Ecto neural progenitor cell (in vitro differentiated cells): ENCODE measurements at places on chromosomes 1 and 21.

DNA sequence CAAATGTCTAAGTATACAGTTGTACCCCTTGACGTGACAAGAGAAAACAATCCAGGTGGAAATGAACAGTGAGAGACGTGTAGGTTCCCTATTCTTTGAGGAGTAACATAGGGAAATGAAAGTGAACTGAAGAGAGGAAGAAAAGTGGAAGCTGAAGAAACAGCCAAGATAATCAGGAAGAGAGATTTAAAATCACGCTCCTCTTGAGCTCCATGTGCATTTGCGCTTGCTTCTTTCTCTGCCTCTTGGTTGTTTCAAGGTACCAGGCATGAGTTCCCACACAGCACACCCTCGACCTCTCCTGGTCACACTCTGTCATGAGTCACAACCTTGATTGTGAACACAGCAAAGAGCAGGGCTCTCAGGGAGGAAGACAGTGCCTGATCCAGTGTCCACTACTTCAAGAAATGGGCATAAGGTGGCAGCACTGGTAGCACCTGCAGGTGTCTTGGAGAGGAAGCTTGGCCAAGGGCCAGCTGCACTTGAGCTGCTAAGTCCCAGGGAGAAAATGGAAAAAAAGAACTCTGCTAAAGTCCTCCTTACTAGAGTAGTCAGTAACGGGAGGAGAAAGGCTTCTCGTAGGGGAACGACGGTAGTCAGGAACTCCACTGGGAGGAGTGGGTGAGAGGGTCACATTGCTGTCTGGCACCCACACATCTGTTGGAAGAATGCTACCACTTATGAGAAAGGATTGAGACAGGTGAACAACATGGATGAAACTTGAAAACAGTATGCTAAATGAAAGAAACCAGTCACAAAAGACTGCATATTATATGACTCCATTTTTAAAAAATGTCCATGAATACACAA lies 18.3 kb upstream of the ARID1A start:
- peak; percentile 48 for DNase-seq

GRCh38 chr1:234619071-234619480 lies 9.1 kb upstream of the IRF2BP2 start:
- DNase-seq: no peak

DNA sequence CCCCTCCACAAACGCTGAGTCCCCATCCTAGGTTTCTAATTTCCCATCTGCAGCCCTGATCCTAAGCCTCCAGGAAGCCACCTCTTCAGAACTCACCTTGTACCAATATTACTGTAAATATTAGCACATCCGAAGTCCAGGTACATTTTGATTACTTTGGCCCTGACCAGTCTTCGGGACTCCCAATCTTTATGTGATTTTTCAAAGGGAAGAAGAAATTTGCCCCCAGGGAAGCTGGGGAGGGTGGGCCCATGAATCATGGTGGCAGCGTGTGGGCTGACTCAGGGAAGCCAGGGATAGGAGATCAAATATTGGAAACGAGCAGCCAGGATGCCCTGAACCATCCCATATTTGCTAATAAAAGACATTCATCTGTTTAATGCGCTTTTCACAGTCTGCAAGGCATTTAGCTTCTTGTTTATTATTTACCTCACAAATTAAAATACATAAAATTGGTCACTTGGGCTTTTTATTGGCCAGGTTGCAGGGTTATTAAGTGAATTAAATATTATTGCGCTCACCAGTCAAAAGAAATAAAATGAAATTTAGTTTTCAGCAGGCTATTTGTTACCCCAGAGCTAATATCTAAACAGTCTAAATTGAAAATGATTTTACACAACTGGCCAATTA lies 46.6 kb downstream of the KIAA0040 start:
- DNase-seq: no peak

- no peak for DNase-seq
Observed at GRCh38 chr1:19411612-19412011, 73.7 kb downstream of the CAPZB start.

DNA sequence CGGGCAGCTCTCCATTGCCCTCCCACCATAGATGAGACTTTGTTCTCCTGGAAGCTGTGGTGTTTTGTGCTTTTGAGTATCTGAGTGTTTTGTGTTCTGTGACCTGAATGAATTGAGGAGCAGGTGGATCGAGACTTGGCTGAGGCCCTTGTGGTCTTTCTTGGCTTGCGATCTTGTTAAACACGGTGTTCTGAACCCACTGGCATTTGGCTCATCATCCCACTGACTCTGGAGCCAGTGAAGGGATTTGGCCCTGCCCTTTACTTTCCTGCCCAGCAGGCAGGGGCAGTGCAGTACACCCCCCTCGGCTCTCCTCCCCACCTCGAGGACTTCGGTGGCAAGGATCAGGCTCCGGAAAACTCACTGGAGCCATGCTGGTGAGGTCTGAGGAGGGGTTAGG lies 30.6 kb downstream of the PKNOX1 start:
- no peak for DNase-seq
